ENCODE measurements at places on chromosomes 16 and 17. TPM values are rescaled to one million over a fixed set of nuclear protein-coding genes. Genes with fewer than 3 reads are reported as not detected.

- H3K4me3 ChIP-seq, result no peak overlapping the region
- H3K27ac ChIP-seq, result no peak overlapping the region
- no peaks in the 10 kb centered on the region for H3K27me3 ChIP-seq
- H3K36me3 ChIP-seq, result peaks cover 9% of the 10 kb centered on the region
- H3K4me1 ChIP-seq, result peaks cover 20% of the 10 kb centered on the region
- DNase-seq, result no peak
These were observed 8.4 kb downstream of the CBX4 start for GRCh38 chr17:79830763-79831264.

- H3K4me3 ChIP-seq, result no peak overlapping the region
- H3K36me3 ChIP-seq, result peaks cover 12% of the 10 kb centered on the region
These were observed 67.4 kb downstream of the MYO18A start for GRCh38 chr17:29112771-29113295.

GRCh38 chr16:49793244-49793643 lies 62.7 kb downstream of the ZNF423 start:
- no peak overlapping the region for H3K4me3 ChIP-seq
- no peak for DNase-seq
- H3K27me3 ChIP-seq, result peaks cover 4% of the 10 kb centered on the region
- H3K4me1 ChIP-seq, result no peaks in the 10 kb centered on the region

DNA sequence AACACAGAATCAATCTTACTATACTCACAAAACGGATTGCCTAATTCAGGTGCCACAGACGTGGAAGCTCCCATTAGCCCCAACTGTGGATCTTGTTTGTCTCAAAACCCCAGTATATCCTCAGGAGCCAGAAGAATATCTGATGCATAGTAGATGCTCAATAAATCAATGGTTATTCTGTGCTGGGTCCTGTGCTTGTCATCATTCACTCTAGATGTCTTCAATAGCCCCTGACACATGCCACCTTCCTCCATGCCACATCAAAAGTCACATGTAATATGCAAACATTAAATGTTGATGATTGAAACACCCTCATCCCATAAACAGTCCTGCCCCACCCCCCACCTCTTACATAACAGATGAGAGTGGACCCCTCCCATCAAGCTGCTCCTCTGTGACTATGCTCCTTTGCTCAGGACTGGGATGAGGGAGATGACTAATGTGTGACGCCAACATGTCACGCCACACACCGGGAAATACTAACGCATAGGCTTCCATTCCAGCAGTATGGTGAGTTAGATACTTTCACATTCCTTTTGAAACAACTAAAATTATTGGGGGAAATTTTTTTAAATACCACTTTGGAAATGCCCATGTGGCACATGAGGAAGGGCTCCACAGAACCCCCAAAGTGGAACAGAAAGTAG lies 267.6 kb upstream of the SDK2 start:
- peaks cover 4% of the 10 kb centered on the region for H3K36me3 ChIP-seq
- no peak overlapping the region for H3K27ac ChIP-seq
- H3K4me3 ChIP-seq, result no peak overlapping the region
- no peaks in the 10 kb centered on the region for H3K4me1 ChIP-seq

DNA sequence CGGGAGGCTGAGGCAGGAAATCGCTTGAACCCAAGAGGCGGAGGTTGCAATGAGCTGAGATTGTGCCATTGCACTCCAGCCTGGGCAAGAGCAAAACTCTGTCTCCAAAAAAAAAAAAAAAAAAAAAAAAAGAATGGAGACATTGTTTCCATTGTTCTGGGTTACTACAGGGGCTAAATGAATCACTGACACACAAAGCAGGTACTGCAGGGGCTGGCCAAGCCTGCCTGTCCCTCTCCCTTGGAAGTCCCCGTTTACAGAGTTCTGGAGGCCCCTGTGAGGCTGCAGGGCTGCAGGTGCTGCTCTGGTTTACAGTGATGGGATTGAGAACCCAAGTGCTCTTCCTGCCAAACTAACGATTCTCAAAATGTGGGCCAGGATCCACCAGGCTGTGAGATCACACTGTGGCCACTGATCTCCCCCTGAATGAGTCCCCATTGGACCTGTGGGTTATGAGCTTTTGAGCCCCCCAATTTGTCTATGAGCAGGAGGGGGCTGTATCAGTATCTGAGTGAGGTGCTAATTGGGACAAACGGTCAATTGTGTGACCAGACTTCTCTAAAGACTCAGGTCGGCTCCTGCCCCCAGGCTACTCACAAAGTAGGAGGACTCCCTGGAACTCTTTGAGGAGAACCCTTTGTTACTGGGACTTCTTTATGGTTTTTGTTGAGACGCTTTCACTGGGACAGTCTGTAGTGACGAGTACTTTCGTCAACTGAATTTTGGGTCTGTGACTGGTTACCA lies 39.0 kb downstream of the DNAH17 start:
- peak; percentile 60 for DNase-seq
- H3K4me1 ChIP-seq, result peaks cover 31% of the 10 kb centered on the region
- no peaks in the 10 kb centered on the region for H3K27me3 ChIP-seq
- no peak overlapping the region for H3K4me3 ChIP-seq

- no peak for DNase-seq
- no peaks in the 10 kb centered on the region for H3K36me3 ChIP-seq
- peaks cover 2% of the 10 kb centered on the region for H3K4me1 ChIP-seq
- peaks cover 14% of the 10 kb centered on the region for H3K27me3 ChIP-seq
- no peak overlapping the region for H3K27ac ChIP-seq
- no peak overlapping the region for H3K4me3 ChIP-seq
These were observed 267.8 kb downstream of the PMP22 start for GRCh38 chr17:14997290-14997689.

DNA sequence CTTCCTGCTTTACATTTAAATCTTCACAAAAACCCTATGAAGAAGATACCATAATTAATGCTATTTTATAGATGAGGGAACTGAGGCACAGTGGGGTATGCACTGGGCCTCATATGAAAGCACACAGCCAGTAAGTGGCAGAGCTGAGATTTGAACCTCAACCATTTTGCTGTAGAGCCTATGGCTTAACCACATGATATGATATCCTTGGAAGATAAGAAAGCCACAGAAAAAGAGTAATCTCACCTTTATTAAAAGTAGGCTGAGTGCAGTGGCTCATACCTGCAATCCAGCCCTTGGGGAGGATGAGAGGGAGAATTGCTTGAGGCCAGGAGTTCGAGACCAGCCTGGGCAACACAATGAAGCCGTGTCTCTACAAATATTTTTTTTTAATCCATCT lies 15.0 kb upstream of the TOB1 start:
- no peaks in the 10 kb centered on the region for H3K36me3 ChIP-seq
- no peak overlapping the region for H3K27ac ChIP-seq
- no peak overlapping the region for H3K4me3 ChIP-seq
- H3K27me3 ChIP-seq, result no peaks in the 10 kb centered on the region

DNA sequence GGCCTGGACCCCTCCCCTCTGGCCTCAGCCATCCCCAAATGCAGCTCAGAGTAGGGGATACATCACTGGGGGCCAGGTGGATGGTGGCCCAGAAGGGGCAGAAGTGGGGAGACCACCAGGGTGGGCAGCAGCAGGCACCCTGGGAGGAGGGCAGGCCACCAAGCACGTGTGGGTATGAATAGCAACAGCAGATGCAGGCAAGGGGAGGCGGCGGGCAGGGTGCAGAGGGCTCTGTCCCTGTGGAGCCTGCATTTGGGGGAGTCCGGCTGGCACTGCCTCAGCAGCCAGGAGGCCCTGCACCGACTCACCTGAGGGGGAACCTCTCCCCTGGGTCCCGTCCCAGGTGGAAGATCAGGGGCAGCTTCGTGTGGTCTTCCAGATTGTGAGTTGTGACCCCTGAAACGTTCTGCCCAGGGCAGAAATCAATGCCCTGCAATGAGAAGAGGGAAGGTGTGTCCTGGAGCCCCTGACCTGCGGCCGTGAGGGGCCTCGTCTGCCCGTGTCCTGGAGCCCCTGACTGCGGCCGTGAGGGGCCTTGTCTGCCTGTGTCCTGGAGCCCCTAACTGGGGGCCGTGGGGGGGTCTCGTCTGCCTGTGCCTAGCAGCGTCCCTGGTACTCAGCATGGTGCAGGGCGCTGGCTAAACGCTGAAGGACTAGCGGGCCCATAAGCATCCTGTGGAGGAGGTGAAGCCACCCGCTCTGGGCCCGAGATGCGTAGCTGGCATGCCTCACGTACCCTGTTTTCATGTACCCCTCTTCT lies 10.7 kb upstream of the APRT start:
- H3K4me1 ChIP-seq, result no peaks in the 10 kb centered on the region
- no peak for DNase-seq
- H3K27ac ChIP-seq, result no peak overlapping the region
- H3K27me3 ChIP-seq, result no peaks in the 10 kb centered on the region
- no peaks in the 10 kb centered on the region for H3K36me3 ChIP-seq

- no peak for DNase-seq
- H3K4me1 ChIP-seq, result peaks cover 20% of the 10 kb centered on the region
- H3K27me3 ChIP-seq, result no peaks in the 10 kb centered on the region
- H3K27ac ChIP-seq, result no peak overlapping the region
- H3K36me3 ChIP-seq, result peaks cover 5% of the 10 kb centered on the region
These were observed 61.8 kb downstream of the XYLT1 start for GRCh38 chr16:17408955-17409441.

- peaks cover 3% of the 10 kb centered on the region for H3K4me1 ChIP-seq
- no peak for DNase-seq
- H3K36me3 ChIP-seq, result no peaks in the 10 kb centered on the region
- no peak overlapping the region for H3K27ac ChIP-seq
- peaks cover 30% of the 10 kb centered on the region for H3K27me3 ChIP-seq
These were observed 44.3 kb downstream of the ELAC2 start for GRCh38 chr17:12973496-12974004.

DNA sequence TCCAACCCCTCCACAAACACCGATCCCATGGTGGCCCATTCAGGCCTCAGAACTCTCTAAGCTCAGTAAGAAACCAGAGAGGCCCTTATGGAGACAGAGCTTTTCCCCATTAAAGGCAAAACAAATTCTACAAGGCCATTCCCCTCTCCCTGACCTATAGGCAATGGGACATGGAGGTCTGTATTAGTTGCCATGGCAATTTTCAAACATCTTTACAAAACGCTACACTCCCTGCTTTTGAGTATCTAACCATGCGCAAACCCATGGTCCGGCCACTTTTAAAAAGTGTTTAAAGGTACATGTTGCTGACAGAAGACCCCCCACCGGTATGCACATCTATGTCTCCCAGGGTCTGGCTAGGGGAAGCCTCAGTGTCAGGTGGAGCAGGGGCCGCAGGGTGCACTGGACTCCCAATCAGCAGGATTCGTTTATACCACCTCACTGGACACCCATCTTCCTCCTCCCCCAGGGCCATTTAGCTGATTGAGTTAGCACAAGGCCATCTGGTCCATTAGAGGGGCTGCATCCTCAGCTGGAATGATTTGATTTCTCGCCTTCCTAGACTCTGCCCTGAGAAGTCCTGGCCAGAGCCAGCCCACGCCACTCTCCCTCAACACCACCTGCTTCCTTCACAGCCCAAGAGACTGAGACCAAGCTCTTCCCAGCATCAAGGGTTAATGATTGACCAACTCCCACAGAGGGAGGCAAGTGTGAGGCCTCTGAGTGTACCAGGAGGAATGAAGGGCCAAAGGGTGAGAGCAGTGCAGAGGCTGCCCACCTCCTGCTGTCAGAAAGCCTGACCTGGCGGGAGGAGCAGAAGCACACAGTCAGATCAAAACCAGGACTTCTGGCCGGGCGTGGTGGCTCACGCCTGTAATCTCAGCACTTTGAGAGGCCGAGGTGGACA lies 10.9 kb downstream of the ACLY start:
- H3K27me3 ChIP-seq, result no peaks in the 10 kb centered on the region
- no peaks in the 10 kb centered on the region for H3K4me1 ChIP-seq
- DNase-seq, result no peak
- no peak overlapping the region for H3K4me3 ChIP-seq
- peaks cover 55% of the 10 kb centered on the region for H3K36me3 ChIP-seq

DNA sequence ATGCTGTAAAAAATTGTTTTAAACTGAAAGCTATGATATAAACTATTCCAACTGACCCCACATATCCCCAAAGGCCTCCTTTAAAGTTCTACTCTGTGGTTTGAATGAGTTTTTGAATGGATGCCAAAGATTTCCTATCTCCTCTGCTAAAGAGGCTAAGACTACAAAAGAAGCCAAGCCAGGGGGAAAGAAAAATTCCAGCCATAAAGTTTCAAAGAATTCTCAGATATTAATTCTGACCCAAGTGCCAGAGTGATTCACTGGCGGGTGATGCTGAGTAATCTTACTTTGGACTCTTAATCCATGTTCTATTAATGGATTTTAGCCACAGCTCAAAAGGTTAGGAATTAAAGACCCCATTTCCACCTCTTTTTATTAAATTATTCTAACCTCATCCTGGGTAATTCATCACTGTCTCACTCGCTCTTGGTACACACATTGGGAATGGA lies 60.7 kb downstream of the HS3ST3A1 start:
- peaks cover 16% of the 10 kb centered on the region for H3K27me3 ChIP-seq
- H3K4me3 ChIP-seq, result no peak overlapping the region
- no peak overlapping the region for H3K27ac ChIP-seq

- no peak for DNase-seq
- no peak overlapping the region for H3K27ac ChIP-seq
- H3K4me3 ChIP-seq, result peak overlapping the region; percentile 48
- H3K27me3 ChIP-seq, result no peaks in the 10 kb centered on the region
- no peaks in the 10 kb centered on the region for H3K4me1 ChIP-seq
- no peaks in the 10 kb centered on the region for H3K36me3 ChIP-seq
These were observed 528 bp downstream of the HAGHL start for GRCh38 chr16:727291-727977.

GRCh38 chr17:56824503-56824902 lies 9.2 kb downstream of the C17orf67 start:
- peaks cover 2% of the 10 kb centered on the region for H3K36me3 ChIP-seq
- H3K27ac ChIP-seq, result no peak overlapping the region
- DNase-seq, result no peak

GRCh38 chr17:35432176-35433074 lies at the start of gene SLFN12:
SLFN12 (minus strand) TSS chr17:35432500; CDS start chr17:35423028, 9,472 bp downstream.
- H3K27me3 ChIP-seq, result no peaks in the 10 kb centered on the region
- peak; percentile 61 for DNase-seq
- H3K36me3 ChIP-seq, result no peaks in the 10 kb centered on the region

DNA sequence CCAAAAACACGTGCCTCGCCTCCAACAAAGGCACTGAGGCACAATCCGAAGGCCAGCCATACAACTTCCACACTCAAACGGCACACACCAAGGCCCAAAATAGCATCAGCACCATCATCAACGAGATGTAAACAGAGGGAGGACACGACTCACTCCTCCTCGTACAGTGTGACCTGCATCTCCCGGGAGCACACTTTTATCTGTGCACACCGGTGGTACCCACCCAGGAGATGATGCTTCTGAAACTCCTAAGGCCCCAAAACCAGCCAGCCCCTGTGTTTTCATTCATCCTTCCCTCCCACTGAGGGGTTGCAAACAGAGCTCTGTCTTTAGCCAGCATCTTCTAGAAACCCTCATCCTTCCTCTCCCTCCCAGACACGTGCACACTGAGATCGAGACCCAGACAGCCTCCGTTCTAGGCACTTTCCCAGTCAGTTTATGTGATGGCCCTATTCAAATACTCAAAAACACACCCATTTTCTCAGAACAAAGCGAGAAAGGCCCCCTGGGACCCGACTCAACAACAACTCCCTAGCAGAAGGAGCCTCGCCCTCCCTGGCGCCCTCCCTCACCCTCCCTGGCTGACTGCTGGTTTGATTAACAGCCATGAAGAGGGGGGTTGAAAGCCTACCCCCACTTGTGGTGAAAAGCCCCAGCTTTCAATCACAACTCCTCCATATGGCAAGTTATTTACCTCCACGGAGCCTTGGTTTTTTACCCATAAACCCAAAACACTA lies 76.3 kb downstream of the GAS7 start:
- H3K27ac ChIP-seq, result no peak overlapping the region
- no peak overlapping the region for H3K4me3 ChIP-seq
- H3K27me3 ChIP-seq, result peaks cover 12% of the 10 kb centered on the region
- H3K4me1 ChIP-seq, result peaks cover 26% of the 10 kb centered on the region
- H3K36me3 ChIP-seq, result no peaks in the 10 kb centered on the region
- DNase-seq, result no peak

Gene PFAS
- 102 TPM for total RNA-seq

Gene PRMT7
- total RNA-seq, result 62.8 TPM

Gene TNFAIP1
- total RNA-seq, result 24.4 TPM

Gene RHBDL3
- 0.17 TPM for total RNA-seq

Gene IGF2BP1
- total RNA-seq, result 0.29 TPM

Gene EXOC3L1
- not detected for total RNA-seq

Data from activated CD4-positive, alpha-beta memory T cell treated with anti-CD3 and anti-CD28 coated beads for 36 hours (primary cell).